ENCODE measurements at places on chromosomes 13 and 19. TPM values are rescaled to one million over a fixed set of nuclear protein-coding genes. Genes with fewer than 3 reads are reported as not detected.

B3GNT8 gene
- 0.49 TPM for total RNA-seq

SIGLEC12 gene
- total RNA-seq = not detected

ZNF416 gene
- total RNA-seq = 7.4 TPM

BLOC1S3 gene
- 3.4 TPM for total RNA-seq
